ENCODE measurements at places on chromosomes 2 and 18.

GRCh38 chr2:109128616-109129355, at the start of gene SH3RF3:
Gene SH3RF3, plus strand, starts transcription at chr2:109129205.
- no peak for DNase-seq

DNA sequence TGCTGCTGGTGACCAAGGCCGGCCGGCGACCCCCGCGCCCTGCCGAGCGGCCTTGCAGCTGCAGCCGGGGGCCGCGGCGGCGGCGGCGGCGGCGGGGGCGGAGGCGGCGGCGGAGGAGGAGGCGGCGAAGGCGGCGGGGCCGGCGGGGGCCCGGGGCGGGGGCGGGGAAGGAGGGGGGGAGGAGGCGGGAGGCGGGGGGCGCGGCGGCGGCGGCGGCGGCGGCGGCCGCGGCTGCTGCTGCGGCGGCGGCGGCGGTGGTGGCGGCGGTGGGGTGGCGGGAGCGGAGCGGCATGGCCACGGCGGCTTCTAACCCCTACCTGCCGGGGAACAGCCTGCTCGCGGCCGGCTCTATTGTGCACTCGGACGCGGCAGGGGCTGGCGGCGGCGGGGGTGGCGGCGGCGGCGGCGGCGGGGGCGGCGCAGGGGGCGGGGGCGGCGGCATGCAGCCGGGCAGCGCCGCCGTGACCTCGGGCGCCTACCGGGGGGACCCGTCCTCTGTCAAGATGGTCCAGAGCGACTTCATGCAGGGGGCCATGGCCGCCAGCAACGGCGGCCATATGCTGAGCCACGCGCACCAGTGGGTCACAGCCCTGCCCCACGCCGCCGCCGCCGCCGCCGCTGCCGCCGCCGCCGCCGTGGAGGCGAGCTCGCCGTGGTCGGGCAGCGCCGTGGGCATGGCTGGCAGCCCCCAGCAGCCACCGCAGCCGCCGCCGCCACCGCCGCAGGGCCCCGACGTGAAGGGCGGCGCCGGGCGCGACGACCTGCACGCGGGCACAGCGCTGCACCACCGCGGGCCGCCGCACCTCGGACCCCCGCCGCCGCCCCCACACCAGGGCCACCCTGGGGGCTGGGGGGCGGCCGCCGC, 1.5 kb downstream of the POU3F3 start:
- peak; percentile 22 for DNase-seq

GRCh38 chr2:20611077-20611843, 39.6 kb downstream of the HS1BP3 start:
- no peak for DNase-seq

- DNase-seq, result no peak
These were observed 1602.4 kb upstream of the CELF4 start for GRCh38 chr18:39167990-39168389.

DNA sequence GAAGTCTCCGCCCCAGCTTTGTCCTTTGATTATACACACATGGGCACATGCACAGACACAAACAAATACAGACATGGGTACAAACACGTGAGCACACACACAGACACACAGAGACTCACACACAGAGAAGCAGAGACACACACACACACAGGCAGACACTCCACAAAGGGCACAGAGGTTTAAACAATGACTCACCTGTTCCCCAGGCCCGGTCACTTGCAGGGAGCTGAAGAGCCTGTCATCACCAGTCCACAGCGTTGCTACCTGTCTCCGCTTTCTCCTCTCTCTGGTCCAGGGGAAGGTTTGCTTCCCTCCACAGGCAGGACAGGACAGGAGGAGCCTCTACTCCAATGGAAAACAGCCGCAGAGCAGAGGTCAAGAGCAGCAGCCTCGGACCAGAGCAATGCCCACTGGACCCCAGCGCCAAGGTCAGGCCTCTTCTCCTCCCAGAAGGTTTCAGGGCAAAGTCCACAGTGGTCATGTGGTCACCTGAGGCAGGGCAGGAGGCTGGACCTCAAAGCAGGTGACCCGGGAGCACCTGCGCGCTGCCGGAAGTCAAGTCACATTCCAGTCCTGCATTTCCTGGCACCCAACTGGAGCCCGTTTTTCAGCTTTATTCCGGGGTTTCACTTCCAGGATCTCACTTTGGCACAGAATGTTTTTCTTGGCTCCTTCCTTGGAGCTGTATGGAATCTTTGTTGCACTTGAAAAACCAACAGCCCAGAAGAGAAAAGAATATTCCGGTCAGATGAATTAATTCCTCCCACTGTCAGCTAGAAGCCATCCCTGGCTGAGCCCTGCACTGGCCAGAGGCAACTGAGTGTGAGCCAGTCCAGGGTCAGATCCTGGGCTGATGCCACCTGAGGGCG, at the start of gene RAB17:
TSS of gene RAB17 (minus strand) at position 463 of the 869 bp plus-strand sequence. CDS start 4,580 bp downstream, outside the sequence.
- DNase-seq, result no peak

- DNase-seq, result no peak
These were observed 12.4 kb upstream of the UPP2 start for GRCh38 chr2:158089322-158089721.

- DNase-seq, result no peak
These were observed 56.3 kb upstream of the ACMSD start for GRCh38 chr2:134782107-134782506.

Measured in stimulated activated naive CD4-positive, alpha-beta T cell treated with Interleukin-2 at 50 U/mL for 16 hours (primary cell).